ENCODE measurements at places on chromosomes 5 and 9.

DNA sequence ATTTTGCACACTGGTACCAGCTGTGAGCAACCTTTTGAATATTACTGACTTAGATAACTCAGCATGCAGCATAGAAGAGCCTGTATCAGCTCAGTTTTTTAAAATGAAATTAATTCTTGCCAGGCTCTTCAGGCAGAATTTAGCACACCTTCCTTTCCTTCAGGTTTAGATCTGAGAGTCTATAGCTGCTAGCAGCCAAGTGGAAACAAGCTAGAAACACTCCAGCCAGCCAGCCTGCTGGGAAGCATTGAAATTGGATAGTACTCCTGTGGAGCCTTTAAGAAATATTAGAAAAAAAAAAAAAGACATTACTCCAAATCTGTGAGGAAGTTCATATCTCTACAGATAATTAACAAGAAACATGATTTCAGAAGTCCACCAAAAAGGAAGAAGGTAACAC lies 812.2 kb downstream of the DTWD2 start:
- no peak for DNase-seq

DNA sequence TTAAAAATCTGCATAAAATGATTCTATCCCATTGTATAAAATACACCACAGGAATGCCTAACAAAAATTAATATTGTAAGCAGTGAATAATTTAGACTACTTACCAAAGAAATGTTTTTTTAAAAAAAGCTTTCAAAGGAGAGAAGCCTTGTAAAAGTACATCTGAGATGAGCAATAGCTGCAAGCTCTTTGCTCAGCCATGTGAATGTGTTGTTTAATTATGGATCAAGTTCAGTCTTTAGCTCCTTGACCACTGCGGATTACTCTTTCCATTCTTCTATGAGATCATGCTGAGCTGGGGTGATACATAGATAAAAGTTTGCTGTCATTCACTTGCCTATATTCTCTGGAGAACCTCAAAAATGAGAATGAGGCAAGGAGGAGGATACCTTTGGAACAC lies 782.4 kb upstream of the ZNF608 start:
- no peak for DNase-seq

DNA sequence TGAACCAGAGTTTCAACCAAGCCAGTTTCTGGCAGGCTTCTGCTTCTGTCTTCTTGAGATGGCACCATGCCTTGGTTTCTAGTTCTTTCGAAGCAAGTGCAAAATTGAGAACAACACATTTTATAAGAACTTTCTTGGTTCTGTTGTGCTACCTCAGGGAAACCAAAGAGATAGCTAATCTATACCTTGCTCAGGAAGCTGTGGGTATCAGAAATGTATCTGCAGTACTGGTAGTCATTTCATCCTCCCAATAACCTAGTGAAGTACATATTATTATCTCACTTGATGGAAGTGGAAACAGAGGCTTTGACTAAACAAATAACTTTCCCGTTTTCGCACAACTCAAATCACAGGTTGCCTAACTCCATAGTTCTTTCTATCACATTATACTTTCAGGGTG lies 246.6 kb downstream of the ENC1 start:
- no peak for DNase-seq

DNA sequence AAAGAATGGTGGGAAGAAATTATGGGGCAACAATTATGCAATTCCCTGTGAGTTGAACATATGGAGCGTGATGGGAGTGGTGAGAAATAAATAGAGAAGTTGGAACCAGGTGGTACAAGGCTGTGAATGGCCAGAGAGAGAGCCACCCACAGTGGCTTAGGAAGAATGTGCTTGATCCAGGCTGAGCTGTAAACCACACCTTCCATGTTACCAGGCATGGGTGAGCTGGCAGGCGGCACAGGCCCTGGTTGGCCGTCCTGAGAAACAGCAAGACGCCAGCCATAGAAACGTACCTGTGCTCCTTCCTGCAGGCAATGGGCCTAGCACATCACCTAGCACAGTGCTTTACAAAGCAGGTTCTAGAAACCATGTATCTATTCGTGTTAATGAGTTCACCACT lies 74.3 kb downstream of the EPB41L4B start:
- DNase-seq: no peak

DNA sequence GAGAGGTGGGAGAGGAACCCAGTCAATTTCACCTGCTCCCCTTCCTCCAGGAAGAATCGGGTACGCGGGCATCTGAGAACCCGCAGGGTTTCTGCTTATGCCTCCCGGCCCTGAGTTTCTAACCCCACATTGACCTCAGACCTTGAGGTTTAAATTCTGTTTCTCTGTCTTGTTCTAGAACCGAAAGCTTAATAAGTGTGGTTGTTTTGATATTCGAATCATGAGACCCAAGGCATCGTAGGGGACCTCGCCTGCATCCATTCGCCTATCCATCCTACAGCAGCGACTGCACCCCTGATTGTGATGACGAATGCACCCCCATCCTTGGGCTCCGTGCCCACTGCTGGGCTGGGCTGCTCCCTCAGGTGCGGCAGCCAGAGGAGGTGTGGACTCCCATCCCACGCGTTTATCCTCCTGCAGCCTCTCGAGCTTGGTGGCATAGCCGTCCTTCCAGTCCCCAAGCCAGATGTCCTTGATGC lies 80.8 kb upstream of the IER5L start:
- no peak for DNase-seq

- no peak for DNase-seq
Measured at GRCh38 chr5:96031180-96031579, 69.5 kb upstream of the ELL2 start.
